Heart left ventricle (tissue), 16 donors: ENCODE measurements at places on chromosomes 7 and 10. TPM values are rescaled to one million over a fixed set of nuclear protein-coding genes. Genes with fewer than 3 reads are reported as not detected.

The MEOX2 gene
- 6.8 TPM for polyA plus RNA-seq

- DNase-seq = no peak
These were observed 71.6 kb downstream of the PTPRE start for GRCh38 chr10:127978481-127978880.

- no peak for DNase-seq
These were observed 1.2 kb upstream of the ITGB1 start for GRCh38 chr10:32959006-32959920.

GRCh38 chr10:69757206-69757552 is 44.5 kb upstream of the COL13A1 start:
- DNase-seq = no peak

GRCh38 chr10:132167976-132168375 is 18.8 kb upstream of the DPYSL4 start:
- DNase-seq = no peak

- no peak for DNase-seq
These were observed 32.7 kb upstream of the PRSS1 start for GRCh38 chr7:142716596-142716995.

The C10orf95 gene
- not detected for polyA plus RNA-seq

The H2AZ2 gene
- polyA plus RNA-seq = 179 TPM

GRCh38 chr7:91634485-91635177 is 245.9 kb downstream of the MTERF1 start:
- DNase-seq = no peak

DNA sequence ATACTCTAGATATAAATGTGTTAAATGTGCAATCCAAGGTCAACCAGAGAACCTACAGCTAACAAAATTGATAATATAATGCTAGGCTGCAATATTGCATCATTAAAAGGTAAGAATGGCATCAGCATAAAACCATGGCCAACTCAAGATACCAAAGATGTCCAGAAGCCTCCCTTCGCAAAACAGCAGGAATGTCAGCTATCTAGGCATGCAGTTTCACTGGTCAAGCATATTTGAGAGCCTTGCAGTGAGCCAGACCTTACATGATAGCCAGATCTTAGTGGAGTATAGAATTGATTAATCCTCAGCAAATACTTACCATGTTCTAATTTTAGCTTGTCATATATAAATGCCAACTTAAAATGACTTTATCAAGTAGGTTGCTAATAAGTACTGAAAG is 138.8 kb downstream of the ZEB1 start:
- DNase-seq = no peak

GRCh38 chr10:124629842-124630241 is 114.3 kb downstream of the FAM53B start:
- DNase-seq = no peak

The VPS37D gene
- 2.2 TPM for polyA plus RNA-seq

DNA sequence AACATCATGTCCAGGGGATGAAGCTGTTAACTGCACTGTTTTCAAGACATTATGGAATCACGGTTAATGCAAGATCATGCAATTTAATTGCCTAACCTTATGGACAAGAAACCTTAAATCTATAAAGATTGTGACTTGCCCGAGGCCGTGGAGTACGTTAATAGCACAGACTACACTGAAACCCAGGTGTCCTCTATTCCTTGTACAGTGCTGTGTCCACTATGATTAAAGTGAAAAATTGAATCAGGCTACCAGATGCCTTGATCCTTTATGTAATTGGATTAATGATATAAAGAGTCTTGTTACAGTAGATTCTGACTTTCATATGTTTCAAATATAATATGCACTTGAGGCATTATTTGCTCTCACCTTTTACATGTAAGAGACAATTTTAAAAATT is 33.9 kb upstream of the ETV1 start:
- DNase-seq = no peak

The ZMIZ1 gene
- polyA plus RNA-seq = 19.7 TPM

The ELN gene
- 37.9 TPM for polyA plus RNA-seq

- no peak for DNase-seq
These were observed 13.6 kb upstream of the MICU1 start for GRCh38 chr10:72639441-72639873.

The GLCCI1 gene
- 1.9 TPM for polyA plus RNA-seq

The HOXA11 gene
- not detected for polyA plus RNA-seq

GRCh38 chr7:106405697-106406141 is 120.9 kb upstream of the NAMPT start:
- no peak for DNase-seq

DNA sequence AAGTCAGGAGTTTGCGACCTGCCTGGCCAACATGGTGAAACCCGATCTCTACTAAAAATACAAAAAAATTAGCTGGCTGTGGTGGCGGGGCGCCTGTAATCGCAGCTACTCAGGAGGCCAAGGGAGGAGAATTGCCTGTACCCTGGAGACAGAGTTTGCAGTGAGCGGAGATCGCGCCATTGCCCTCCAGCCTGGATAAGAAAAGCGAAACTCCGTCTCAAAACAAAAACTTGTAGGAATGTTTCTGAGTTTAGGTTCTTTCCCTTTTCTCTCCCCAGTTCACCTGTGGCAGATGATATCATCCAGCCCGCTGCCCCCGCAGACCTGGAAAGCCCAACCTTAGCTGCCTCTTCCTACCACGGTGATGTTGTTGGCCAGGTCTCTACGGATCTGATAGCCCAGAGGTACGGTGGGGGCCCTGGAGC is 138.8 kb upstream of the BTBD16 start:
- no peak for DNase-seq

The ITPRID1 gene
- not detected for polyA plus RNA-seq

GRCh38 chr7:41425926-41426325 is 277.0 kb downstream of the INHBA start:
- DNase-seq = no peak

- peak; percentile 59 for DNase-seq
These were observed 102.2 kb downstream of the RBM20 start for GRCh38 chr10:110746254-110746826.

- no peak for DNase-seq
These were observed 121.7 kb downstream of the DOCK4 start for GRCh38 chr7:112084520-112084971.
